ENCODE measurements at places on chromosomes 3 and 15.

GRCh38 chr3:113142476-113142875 is 68.9 kb upstream of the BOC start:
- no peak for DNase-seq

- DNase-seq = no peak
Measured at GRCh38 chr3:24492971-24493551, 1.6 kb downstream of the THRB start.

GRCh38 chr3:61594964-61595285 is 33.6 kb downstream of the PTPRG start:
- no peak for DNase-seq

DNA sequence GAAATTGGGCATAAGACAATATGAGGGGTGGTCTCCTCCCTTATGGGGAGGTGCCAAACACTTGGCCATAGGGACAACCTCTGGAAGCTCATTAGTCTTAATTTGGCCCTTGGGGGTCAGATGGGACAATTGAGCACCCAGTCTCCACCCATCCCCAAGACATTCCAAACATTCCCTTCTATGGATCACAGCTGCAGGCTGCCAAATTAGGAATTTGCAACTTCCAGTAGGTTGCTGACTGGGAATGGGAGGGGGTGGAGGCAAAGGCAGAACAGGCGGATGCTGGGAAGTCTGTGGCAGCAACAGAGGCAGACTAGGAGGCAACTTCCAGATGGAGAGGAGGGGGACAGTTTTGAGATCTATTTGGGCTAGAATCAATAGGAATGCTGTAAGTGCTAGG is 1.4 kb upstream of the PDHB start:
- no peak for DNase-seq

DNA sequence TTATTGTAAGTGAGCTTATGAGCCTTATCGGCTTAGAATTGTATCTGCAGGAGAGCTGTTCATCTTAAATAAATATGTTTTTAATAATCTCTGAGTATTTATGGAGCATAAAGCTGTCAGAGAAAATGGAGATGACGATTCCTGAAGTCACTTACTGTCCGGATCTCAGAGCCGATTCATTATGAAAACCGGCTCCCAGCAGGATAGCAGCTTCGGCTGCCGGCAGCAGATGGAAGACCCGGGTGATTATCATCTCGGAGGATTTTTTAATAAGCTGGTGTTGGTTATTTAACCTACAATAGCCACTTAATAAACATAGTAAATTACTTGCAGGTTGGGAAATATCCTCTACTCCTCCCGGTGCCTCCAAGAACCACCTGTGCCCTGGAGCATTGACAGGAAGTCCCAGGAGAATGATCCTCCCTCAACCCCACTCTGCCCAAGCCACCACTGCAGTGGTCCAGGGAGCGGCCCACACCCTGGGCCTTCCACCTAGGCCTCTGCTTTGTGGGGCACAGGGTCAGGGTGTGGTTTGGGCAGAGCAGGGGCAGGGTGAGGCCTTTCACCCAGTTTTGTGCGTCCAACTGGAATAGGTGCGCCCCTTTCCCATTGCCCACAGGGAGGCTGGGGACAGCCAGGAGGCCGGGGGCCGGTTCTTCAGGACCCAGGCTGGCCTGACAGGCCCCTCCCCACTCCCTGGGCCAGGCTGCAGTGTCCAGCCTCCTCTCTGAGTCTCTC is 42.2 kb upstream of the PRR23E start:
- DNase-seq = no peak

GRCh38 chr3:186974824-186975313 is 44.5 kb downstream of the ST6GAL1 start:
- DNase-seq = no peak

GRCh38 chr3:164779816-164780215 is 298.5 kb downstream of the SI start:
- DNase-seq = no peak

DNA sequence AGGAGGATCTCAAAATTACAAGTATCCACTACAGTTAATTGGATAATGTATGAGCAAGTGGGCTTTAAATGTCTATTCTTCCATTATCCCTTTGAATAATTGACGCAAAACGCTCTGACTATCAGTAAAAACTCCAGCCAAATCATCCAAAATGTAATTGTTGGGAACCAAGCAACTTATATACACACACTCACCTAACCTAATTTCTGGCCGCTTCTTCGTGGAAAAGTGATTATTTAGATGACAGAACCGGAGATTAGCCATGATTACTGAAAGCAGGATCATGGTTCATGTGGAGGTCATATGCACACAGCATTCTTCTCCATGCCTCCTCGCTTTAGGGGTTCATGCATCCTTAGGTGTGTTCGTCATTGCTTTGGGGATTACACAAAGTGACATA is 992.4 kb downstream of the NAALADL2 start:
- DNase-seq = no peak

- DNase-seq = no peak
Measured at GRCh38 chr15:62618432-62618831, 424.1 kb upstream of the TPM1 start.

- DNase-seq = no peak
Measured at GRCh38 chr3:53016236-53016635, 29.6 kb downstream of the SFMBT1 start.

DNA sequence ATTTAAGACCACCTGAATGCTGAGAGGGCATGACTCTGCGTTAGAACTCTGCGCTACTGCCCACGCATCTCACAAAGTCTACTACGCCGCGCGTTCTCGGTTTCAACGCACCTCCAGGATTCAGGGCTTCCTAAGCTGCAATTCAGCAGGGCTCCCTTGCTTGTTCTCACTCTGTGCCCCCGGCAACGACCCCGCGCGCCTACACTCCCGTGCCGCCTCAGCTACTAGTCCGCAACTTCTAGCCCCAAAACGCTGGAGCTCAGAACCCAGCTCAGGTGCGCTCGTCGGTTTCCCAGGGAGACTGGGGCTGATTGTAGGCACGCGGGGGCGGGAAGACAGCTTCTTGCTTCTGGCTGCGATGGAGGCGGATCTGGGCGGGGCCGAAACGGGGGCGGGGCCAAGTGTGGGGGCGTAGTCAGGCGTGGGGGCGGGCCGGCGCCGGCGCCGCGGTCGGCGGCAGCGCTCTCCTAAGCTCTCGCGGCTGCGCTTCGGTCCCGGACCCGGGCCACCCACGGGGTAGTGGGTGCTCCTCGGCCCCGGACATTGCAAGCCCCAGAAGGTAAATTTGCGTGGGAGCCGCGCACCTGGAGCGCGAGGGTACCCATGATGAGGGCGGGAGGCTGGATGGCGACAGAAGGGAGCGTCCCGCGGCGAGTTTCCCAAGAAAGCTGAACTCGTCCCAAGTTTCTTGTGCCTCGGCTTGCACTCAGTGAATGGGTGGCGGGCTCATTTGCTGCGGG is at the start of gene ARHGEF26:
Gene ARHGEF26 (plus strand): TSS at position 430 of the 740 bp plus-strand sequence. CDS start 603 bp downstream, outside the sequence.
- DNase-seq = peak; percentile 83

DNA sequence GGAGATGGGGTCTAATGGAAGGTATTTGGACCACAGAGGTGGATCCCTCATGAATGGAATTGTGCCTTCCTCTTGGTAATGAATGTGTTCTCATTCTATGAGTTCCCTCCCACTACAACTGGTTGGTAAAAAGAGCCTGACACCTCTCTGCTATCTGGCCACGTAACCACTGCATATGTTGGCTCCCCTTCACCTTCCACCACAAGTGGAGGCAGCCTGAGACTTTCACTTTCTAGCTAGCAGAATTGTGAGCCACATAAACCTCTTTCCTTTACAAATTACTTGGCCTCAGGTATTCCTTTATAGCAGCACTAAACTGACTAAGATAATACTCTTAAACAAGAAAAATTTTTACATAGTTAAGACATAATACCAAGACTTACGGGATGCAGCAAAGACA is 155.3 kb downstream of the NR1I2 start:
- peak; percentile 26 for DNase-seq

GRCh38 chr3:131645638-131646037 is 142.9 kb upstream of the MRPL3 start:
- DNase-seq = no peak

DNA sequence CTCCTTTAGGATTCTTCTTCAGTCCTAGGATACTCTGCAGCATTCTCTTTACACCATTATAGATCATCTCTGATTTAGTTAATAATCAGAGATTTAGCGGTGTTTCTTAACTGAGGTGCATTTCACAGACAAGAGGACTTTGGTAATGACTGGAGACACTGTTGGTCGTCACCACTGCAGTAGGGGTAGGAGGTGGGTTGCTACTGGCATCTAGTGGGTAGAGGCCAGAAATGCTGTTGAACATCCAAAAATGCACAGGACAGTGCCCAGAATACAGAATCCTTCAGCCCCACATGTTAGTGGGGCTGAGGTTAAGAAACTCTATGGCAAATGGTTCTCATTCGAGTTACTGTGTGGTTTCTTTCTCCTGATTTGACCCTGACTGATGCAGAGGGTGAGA is 80.4 kb upstream of the LMCD1 start:
- no peak for DNase-seq

GRCh38 chr3:1037631-1038030 is 55.2 kb upstream of the CNTN6 start:
- DNase-seq = no peak

DNA sequence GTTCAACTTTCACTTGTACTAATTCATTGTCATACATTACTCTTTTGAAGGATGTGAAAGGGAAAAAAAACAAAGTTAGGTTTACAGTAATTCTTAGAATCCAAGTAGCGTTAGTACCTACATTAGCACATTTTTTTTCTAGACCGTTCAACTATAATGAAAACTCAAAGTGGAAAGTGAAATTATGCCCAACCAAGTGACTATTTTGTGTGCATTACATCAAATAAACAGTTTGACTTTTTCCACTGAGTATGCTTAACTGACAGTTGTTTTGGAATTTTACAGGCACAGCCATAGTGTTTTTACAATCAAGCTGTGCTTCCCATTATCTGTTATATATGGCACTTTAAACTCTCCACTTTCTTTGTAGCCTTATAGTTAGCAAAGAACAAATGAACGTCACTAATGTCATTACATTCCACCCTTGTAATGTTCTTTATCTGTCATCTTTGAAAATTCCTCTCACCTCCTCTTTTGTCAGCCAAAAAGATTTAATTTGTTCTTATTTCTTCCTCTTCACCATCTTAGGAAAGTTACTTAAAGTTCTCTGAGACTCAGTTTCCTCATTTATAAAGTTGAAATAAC is 142.3 kb upstream of the SOX2 start:
- no peak for DNase-seq

- peak; percentile 66 for DNase-seq
Measured at GRCh38 chr3:113287803-113288648, 76.7 kb downstream of the BOC start.

DNA sequence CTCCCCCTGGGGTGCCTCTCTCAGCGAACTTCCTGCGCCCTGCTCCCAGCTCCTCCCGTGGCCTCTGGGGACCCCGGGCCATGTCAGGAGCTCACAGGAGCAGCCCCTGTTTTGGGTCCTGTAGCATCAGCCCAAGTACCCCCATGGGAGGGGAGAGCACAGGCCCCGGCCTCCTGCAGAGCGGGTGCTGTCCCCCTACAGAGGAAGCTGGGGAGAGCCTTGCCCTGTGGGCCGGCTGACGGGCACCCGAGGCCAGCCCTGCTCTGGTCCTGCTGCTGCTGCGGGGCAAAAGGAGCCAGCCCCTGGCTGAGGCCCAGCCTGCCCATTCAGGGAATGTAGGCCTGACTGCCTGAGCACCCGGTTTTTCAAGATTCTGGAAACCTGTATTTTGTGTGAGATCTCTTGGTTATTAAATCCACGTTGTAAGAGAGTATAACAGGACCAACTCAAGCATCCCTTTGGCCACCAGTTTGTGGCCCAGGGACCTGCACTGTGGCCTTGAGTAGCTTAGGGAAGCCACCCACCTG is 12.4 kb downstream of the PLXNA1 start:
- no peak for DNase-seq

GRCh38 chr3:155741603-155742002 is 3.3 kb downstream of the PLCH1 start:
- DNase-seq = no peak

DNA sequence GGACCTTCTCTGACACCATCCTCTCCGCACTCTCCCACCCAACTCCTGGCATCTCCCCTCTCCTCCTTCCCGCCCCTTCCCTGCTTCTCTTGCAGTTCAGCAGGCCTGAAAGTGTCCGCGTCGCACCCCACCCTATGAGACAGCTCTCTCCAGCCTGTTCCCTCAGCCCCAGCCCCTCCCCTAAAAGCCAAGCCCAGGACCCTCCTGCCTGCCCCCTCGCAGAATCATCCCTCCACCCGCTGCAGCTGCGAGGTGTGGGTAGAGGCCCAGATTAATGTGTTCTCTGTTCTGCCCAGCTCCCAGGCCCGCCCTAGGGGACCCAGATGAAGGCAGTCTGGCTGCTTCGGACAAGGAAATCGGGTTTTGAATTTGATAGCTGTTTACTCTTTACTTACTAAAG is 410 bp downstream of the PRR23E start:
- DNase-seq = no peak

GRCh38 chr3:156478891-156479290 is 76.0 kb downstream of the SSR3 start:
- no peak for DNase-seq

DNA sequence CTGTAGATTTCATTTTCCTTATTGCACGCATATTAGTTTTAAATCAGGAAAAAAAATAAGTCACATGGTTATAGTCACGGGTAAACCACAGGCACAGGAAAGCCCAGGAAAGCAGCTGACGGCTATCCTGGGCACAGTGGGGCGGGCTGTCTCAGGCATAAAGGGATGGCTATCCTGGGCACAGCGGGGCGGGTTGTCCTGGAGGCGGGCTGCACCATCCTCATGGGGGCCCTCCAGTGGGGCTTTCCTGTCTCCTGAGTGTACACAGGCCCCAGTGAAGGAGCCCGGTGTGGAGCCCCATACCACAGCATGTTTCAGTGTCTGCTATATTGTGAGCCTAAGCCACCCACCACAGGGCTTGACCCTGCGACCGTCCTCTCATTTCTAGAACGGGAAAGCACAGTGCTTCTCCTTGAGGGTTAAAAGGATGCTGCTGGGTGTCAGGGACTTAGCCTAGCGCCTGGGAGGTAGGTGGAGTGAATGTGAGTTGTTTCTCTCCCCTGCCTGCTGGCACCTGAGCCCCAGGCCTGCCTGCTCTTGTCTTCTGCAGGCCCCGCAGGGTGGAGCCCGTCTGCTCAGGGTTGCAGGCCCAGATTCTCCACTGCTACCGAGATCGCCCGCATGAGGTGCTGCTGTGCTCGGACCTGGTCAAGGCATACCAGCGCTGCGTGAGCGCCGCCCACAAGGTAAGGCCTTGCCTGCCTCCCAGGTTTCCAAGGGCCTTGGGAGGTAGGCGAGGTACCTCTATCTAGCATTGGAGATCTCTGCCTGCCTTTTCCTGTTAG is 25.9 kb upstream of the PLXNA1 start:
- no peak for DNase-seq

GRCh38 chr3:174206607-174207192 is 652.4 kb upstream of the NAALADL2 start:
- no peak for DNase-seq

- DNase-seq = no peak
Measured at GRCh38 chr15:101167411-101167752, 84.5 kb downstream of the CHSY1 start.

DNA sequence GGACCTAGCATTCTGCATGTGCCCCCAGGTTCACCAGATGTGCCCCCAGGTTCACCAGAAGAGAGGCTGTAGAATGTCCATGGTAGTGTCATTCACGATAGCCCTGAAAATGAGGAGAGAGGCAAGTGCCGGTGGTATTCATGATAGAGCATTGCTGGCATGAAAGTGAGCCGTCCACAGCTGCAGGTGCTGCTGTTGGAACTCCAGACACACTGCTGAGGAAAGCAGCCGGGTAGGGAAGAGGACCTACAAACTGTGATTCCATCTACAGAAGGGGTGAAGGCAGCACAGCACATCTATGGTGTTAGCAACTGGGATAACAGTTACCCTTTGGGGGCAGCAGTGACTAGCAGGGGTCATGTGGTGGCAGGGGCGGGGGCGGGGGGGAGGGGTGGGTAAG is 125.0 kb upstream of the PLXNA1 start:
- no peak for DNase-seq
